Mesendoderm (in vitro differentiated cells): ENCODE measurements at places on chromosomes 1 and 21.

- H3K27me3 ChIP-seq, result no peaks in the 10 kb centered on the region
- H3K4me3 ChIP-seq, result no peak overlapping the region
- peaks cover 8% of the 10 kb centered on the region for H3K36me3 ChIP-seq
Measured at GRCh38 chr1:85584923-85585322, 4.4 kb downstream of the CCN1 start.

DNA sequence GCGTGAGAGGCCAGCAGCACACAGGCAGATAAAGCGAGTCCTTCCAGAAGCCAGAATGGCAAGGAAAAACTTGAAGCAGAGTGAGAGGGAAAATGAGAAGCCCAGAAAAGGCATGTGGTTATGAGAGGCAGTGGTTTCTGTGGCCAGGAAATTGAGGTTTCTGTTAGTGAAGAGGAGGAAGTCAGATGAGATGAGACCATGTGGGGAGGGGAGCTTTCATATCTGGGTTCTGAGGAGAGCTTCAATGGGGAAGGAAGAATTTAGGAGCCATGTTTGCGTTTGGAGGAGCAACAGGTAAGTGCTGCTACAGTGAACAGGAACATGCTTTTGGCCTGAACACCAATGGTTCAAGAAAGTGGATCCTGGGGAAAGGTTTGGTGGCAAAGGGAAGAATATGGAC is 6.1 kb upstream of the CD1A start:
- no peaks in the 10 kb centered on the region for H3K27me3 ChIP-seq
- DNase-seq, result no peak
- H3K4me3 ChIP-seq, result no peak overlapping the region

DNA sequence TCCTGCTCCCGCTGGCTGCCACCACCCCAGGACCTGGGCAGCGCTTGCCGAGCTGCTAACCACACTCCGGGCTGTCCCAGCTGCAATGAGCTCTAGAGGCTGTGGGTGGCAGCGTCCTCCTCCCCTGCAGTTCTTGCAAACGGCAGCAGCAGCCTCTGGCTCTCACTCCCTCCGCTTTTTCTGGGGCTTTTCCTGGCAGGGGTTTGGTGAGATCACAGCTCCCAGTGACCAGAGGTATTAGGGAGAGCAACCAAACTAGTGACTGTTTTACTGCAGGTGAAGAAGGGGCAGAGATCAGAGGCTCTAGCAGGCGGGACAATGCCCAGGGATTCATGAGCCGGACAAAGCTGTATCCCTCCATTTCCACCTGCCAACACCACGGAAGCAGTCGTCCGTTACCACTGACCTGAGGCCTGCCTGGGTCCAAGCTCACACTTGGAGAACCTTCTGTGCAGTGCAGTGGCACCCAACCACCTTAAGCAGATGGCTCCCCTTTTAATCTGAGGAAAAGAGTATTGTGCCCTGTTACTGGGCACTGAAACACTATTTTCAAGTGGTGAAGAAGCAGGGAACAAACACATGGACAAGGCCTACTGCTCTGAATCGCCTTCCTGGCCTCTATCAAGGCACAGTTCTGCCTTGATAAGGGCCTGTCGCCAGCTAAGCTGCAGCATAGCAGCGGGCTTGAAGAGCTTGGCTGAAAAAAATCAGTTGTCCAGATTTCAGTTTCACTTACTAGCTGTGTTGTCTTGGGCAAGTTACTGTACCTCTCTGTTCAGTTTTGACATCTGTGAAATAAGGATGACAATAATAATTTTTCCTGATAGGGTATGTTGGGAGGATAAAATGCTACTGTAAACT is at the start of gene F5:
F5 (minus strand) TSS at position 87 of the 861 bp plus-strand sequence. CDS start 95 bp downstream, outside the sequence.
- DNase-seq, result peak; percentile 87
- no peaks in the 10 kb centered on the region for H3K27me3 ChIP-seq
- H3K36me3 ChIP-seq, result no peaks in the 10 kb centered on the region
- H3K4me1 ChIP-seq, result peaks cover 1% of the 10 kb centered on the region
- H3K4me3 ChIP-seq, result no peak within 1 kb of the TSS
- H3K27ac ChIP-seq, result no peak within 1 kb of the TSS

GRCh38 chr1:32818804-32819541 is 1.5 kb downstream of the S100PBP start:
- peak overlapping the region; percentile 99 for H3K27ac ChIP-seq
- H3K36me3 ChIP-seq, result no peaks in the 10 kb centered on the region
- no peak for DNase-seq
- H3K4me1 ChIP-seq, result peaks cover 8% of the 10 kb centered on the region
- no peaks in the 10 kb centered on the region for H3K27me3 ChIP-seq

DNA sequence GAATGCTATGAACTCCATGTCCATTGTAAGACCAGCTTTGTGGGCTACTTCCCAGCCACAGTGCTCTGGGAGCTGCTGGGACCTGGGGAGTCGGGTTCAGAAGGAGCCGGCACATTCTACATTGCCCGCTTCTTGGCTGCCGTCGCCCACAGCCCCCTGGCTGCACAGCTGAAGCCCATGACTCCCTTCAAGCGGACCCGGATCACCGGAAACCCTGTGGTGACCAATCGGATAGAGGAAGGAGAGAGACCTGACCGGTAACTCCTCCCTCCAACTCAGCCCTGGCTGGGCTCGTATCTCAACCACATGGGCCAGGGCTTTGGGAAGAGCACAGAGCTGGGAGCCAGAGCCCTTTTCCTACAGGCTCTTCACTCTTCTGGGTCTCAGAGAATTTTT is 15.4 kb downstream of the MOV10 start:
- peaks cover 7% of the 10 kb centered on the region for H3K36me3 ChIP-seq
- H3K27me3 ChIP-seq, result no peaks in the 10 kb centered on the region
- H3K27ac ChIP-seq, result no peak overlapping the region
- no peak overlapping the region for H3K4me3 ChIP-seq

DNA sequence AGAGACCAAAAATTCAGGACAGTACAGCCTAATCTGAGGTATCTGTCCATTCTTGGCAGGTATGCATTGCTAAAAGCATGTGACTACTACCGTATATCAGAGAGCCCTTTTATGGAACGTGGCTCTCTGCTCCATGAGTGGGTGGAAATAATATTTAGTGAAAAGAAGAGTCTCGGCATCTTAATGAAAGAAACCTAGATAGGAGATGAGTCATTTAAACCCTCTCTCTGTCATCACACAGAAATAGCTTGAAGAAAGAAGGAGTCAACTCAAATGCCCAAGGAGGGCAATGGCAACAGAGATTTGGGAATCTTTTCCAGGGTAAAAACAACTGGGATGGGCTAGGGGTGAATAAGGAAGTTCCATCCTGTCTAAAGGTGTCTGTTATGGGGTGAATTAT is 528.2 kb downstream of the SMYD3 start:
- DNase-seq, result no peak
- H3K4me1 ChIP-seq, result no peaks in the 10 kb centered on the region
- no peaks in the 10 kb centered on the region for H3K27me3 ChIP-seq

- no peaks in the 10 kb centered on the region for H3K27me3 ChIP-seq
- no peak overlapping the region for H3K4me3 ChIP-seq
- peaks cover 9% of the 10 kb centered on the region for H3K4me1 ChIP-seq
- peak; percentile 87 for DNase-seq
- no peaks in the 10 kb centered on the region for H3K36me3 ChIP-seq
Measured at GRCh38 chr21:44697811-44698734, 1.1 kb downstream of the KRTAP10-12 start.

- peaks cover 13% of the 10 kb centered on the region for H3K4me1 ChIP-seq
- no peaks in the 10 kb centered on the region for H3K36me3 ChIP-seq
- no peak overlapping the region for H3K27ac ChIP-seq
- H3K4me3 ChIP-seq, result no peak overlapping the region
- H3K27me3 ChIP-seq, result no peaks in the 10 kb centered on the region
- DNase-seq, result peak; percentile 70
Measured at GRCh38 chr1:17919525-17920439, 164.6 kb downstream of the ACTL8 start.

DNA sequence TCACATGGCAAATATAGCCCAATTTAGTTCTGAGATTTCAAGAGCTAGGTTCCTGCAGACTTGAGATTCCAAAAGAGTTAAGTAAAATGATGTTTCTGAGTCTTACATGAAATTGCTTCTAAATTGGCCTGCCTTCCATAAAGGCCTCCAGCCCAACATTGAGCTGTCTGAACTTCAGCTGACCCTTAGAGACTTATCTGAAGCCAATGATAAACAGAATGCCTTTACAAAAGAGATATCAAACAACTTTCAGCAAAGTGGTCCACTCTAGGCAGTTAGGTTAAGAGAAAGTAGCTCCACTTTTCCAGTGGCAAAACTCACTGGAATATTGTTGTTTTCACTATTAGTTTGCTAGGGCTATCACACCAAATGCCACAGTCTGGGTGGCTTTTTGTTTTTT is 6.3 kb upstream of the RC3H1 start:
- no peak overlapping the region for H3K27ac ChIP-seq
- no peaks in the 10 kb centered on the region for H3K27me3 ChIP-seq
- H3K4me1 ChIP-seq, result no peaks in the 10 kb centered on the region
- H3K4me3 ChIP-seq, result no peak overlapping the region

GRCh38 chr1:8776104-8776503 is 41.3 kb downstream of the RERE start:
- H3K4me1 ChIP-seq, result no peaks in the 10 kb centered on the region
- DNase-seq, result no peak
- H3K27me3 ChIP-seq, result no peaks in the 10 kb centered on the region
- H3K4me3 ChIP-seq, result no peak overlapping the region

DNA sequence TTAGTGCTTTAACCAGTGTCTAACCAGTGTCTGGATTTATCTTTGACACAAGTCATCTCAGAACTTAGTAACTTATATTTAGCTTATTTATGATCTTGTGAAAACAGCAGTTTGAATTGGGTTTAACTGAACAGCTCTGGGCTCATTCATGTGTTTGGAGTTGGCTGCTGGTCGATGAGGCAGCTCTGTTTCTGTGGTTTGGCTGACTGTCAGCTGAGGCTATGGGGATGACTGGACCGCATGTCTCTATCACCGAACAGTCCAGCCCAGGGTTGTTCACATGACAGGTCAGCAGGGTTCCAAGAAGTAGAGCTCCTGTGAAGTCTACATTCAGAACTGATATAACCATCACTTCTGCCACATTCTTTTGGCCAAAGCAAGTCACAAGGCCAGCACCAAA is 29.1 kb upstream of the C21orf91 start:
- H3K4me1 ChIP-seq, result no peaks in the 10 kb centered on the region
- no peak overlapping the region for H3K4me3 ChIP-seq
- no peaks in the 10 kb centered on the region for H3K27me3 ChIP-seq

- H3K36me3 ChIP-seq, result no peaks in the 10 kb centered on the region
- H3K4me3 ChIP-seq, result no peak overlapping the region
- H3K4me1 ChIP-seq, result peaks cover 12% of the 10 kb centered on the region
- H3K27me3 ChIP-seq, result no peaks in the 10 kb centered on the region
Measured at GRCh38 chr1:38137164-38137563, 90.6 kb upstream of the POU3F1 start.

DNA sequence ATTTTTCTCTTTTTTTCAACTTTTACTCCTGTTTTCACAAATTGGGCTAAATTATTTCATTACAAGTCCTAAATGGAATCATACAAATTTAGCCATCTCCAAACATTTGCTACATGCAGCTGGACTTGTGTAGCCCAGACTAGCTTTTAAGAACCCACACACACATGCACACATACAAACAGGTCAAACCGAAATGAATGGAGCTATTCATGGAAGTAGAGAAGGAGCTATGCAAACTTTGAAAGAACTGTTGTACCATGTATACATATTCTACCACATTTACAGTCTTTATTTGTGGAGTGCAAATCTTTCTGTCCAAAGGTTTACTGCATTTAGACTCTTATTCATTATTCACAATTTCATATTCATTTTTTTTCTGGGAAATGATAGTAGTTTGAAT is 189.1 kb upstream of the RNPC3 start:
- H3K27me3 ChIP-seq, result no peaks in the 10 kb centered on the region
- no peak for DNase-seq
- no peak overlapping the region for H3K4me3 ChIP-seq
- no peaks in the 10 kb centered on the region for H3K4me1 ChIP-seq

GRCh38 chr1:101194746-101195145 is 42.1 kb upstream of the S1PR1 start:
- H3K36me3 ChIP-seq, result no peaks in the 10 kb centered on the region
- no peaks in the 10 kb centered on the region for H3K4me1 ChIP-seq
- H3K27ac ChIP-seq, result no peak overlapping the region
- DNase-seq, result no peak
- no peaks in the 10 kb centered on the region for H3K27me3 ChIP-seq

DNA sequence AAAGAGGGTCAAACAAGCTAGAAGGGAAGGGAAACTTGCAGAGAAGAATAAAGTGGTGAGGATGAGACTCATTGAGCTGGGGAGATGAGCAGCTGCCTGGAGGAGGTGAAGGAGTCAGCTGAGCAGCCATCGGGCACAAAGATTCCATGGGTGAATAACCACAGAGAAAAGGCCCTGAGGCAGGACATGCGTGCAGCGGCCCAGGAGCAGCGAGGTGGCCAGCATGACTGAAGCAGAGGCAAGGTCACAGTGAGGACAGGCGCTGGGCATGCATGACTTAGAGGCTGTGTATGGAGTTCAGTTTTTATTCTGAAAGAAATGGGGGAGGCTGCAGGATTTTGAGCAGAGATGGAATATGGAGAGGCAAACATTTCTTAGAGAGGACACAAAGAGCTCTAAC is 24.9 kb downstream of the OLFML2B start:
- H3K27ac ChIP-seq, result no peak overlapping the region
- H3K4me3 ChIP-seq, result no peak overlapping the region
- no peaks in the 10 kb centered on the region for H3K36me3 ChIP-seq
- no peaks in the 10 kb centered on the region for H3K27me3 ChIP-seq

- no peaks in the 10 kb centered on the region for H3K4me1 ChIP-seq
- H3K27ac ChIP-seq, result no peak overlapping the region
- no peak overlapping the region for H3K4me3 ChIP-seq
- DNase-seq, result no peak
- H3K27me3 ChIP-seq, result no peaks in the 10 kb centered on the region
Measured at GRCh38 chr1:17674726-17675500, 80.2 kb upstream of the ACTL8 start.

GRCh38 chr1:39609618-39610331 is 29.7 kb downstream of the HEYL start:
- no peaks in the 10 kb centered on the region for H3K36me3 ChIP-seq
- no peak overlapping the region for H3K27ac ChIP-seq
- H3K4me1 ChIP-seq, result no peaks in the 10 kb centered on the region

- no peaks in the 10 kb centered on the region for H3K36me3 ChIP-seq
- no peak overlapping the region for H3K27ac ChIP-seq
- H3K27me3 ChIP-seq, result no peaks in the 10 kb centered on the region
- no peak for DNase-seq
Measured at GRCh38 chr1:206786212-206786886, 14.1 kb upstream of the IL10 start.

DNA sequence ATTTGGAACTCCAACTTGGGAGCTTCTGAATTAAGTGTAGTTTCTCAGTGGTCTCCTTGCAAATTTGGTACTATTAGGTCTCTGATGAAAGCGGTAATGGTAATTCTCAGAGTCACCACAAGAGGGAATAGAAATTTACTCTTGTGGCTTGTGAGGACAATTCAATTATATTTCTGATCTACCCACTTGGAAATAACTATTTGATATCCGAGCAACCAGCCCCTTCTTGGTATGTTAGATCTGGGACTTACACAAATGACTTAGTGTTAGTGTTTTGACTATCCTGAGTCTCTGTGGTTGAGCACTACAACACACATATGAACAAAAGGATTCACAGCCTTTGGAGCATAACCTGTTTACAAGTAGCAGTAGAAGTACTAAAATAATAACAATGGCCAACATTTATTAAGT is 68.1 kb downstream of the RPS6KA1 start:
- H3K4me1 ChIP-seq, result no peaks in the 10 kb centered on the region
- no peak overlapping the region for H3K27ac ChIP-seq
- no peaks in the 10 kb centered on the region for H3K27me3 ChIP-seq
- peak; percentile 64 for DNase-seq
- no peak overlapping the region for H3K4me3 ChIP-seq
